ENCODE measurements at places on chromosomes 6 and 20.

- DNase-seq = no peak
These were observed 126.4 kb downstream of the LY86 start for GRCh38 chr6:6714953-6715352.

- no peak for DNase-seq
These were observed 45.2 kb upstream of the PTPN1 start for GRCh38 chr20:50464725-50465650.

GRCh38 chr6:159098636-159099106, 53.9 kb upstream of the TAGAP start:
- DNase-seq = no peak

DNA sequence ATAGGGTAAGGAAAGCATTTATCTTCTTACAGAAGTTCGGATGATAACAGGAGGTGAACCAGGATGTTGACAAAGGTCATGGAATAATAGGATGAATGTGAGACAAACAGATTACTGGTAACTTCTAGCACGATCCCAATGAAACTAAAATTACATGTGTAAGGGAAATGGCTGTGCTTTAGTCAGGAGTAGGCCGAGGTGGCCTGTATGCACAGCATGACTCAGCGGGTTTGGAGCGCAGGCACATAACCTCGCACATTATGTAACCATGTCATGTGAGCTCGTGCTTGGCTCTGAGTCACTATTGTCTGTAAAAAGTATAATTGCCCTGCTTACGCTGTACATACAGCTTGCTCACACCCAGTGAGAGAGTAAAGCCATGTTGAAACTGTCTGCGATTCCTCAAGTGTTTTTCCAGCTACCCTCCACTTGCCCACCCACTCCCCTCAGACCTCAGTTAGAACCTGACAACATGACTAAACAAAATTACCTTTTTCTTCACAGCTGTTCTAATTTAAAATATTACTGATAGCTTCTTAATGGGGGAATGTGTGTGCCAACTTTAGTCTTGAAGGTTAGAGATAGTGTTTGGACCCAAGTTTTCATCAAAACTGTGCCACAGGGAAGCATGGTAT, 8.2 kb downstream of the CYB5R4 start:
- DNase-seq = no peak

GRCh38 chr6:24205020-24205492, 79.0 kb downstream of the NRSN1 start:
- no peak for DNase-seq

DNA sequence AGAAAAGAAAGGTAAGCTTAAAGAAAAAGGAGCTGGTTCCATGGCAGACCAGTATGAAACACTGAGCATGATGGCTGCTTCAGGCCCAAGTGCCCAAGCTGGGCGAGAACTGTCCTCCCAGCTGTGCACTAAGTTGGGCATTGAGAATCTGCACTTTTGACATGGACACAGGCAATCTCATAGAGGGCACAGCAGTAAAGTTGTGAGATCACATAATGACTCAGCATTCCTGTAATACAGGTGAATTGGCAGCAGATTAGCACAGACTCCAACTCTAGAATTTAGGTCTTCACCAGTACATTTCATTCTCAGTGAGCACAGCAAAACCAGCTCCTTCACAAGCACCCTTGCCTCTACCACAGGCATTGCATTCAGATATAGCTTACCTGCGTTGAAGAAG, 343.4 kb downstream of the PKHD1 start:
- DNase-seq = no peak

GRCh38 chr6:151493804-151494234, at the start of gene CCDC170:
TSS of gene CCDC170 (plus strand) at chr6:151494017. CDS start at chr6:151494129, 112 bp downstream.
- no peak for DNase-seq

DNA sequence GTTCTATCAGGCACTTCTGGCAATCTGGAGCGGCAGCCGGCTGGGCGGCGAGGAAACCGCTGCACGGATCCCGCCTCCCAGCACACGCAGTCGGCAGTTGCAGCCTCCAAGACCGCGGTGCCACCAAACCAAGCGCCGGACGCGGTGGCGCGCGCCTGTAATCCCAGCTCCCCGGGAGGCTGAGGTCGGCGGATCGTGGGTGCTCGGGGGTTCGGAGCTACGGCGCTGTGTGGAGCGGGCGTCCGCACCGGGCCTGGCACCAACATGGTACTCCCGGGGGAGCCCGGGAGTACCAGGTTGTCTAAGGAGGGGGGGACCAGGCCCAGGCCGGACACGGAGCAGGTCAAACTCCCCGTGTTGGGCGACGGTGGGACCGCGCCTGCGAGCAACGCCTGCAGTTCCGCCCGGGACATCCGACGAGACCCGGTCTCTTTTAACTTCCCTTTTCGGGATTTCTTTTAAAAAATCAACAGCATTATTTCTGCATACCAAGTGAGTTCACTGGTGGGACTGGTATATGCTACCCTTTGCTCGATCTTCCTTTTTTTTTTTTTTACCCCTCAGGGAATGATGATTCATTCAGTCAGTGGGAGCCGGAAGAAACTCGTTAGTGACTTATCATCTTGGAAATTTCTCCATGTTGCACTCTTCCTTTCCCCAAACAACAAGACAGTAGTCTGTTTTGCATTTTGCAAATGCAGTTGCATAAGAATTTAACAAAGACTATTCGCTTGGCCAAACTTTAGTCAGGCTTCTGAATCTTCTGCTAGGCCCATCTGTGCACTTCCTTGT, 27.6 kb downstream of the ZNF311 start:
- DNase-seq = no peak

GRCh38 chr20:4090756-4091489, 75.6 kb upstream of the RNF24 start:
- no peak for DNase-seq

DNA sequence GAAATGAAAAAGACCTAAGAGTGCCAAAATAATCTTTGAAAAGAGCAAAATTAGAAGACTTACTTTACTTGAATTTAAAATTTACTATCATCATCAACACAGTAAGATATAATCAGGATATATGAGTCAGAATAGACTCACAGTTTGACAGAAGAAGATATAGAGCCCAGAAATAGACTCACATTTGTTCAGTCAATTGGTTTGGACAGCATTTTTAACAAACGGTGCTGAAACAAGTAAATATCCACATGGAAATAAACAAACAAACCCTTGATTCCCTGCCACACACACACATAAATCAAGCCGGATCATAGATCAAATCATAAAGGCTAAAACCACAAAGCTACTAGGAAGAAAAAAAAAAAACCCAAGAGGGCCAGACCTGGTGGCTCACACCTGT, 291.1 kb downstream of the ADGRG6 start:
- DNase-seq = peak; percentile 85

DNA sequence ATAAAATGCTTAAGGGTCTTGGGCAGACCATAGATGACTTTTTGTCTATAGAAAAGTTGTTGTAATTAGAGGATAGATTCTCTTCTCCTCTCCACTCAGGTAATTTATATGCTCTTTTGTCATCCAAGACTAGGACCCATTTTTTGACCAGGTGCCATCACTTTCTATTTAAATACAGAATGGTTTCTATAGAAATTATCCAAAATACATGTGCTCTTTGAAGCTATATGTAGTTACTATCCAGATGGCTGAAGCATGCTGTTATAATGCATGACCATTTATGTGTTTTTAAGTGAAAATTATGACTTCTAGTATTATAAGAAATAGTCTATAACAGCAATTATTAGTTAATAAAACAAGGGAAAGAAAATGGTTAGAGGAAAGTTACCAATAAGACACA, 3.0 kb upstream of the MLIP start:
- DNase-seq = no peak

- DNase-seq = no peak
These were observed 19.8 kb downstream of the RFPL4B start for GRCh38 chr6:112366695-112367553.

GRCh38 chr6:134168590-134169208, 116.3 kb upstream of the SLC2A12 start:
- no peak for DNase-seq

DNA sequence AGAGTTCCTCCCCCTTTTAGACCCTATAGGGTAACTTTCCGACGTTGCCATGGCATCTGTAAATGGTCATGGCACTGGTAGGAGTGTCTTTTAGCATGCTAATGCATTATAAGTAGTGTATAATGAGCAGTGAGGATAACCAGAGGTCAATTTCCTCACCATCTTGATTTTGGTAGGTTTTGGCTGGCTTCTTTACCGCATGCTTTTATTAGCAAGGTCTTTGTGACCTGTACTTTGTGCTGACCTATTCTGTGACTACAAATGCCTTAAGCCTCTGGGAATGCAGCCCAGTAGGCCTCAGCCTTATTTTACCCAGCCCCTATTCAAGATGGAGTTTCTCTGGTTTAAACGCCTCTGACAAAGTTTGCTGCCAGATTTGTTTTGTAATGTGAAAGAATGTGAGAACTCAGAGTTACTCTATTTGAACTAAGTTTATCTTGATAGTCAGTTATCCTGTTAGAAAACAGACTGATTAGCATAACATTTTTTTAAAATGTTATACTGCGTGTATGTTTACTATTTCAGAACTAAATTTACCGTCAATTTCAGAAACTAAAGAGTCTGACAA, 111.3 kb upstream of the PRSS16 start:
- DNase-seq = no peak

- DNase-seq = peak; percentile 74
These were observed 36.1 kb downstream of the ELOVL2 start for GRCh38 chr6:11007715-11008608.

DNA sequence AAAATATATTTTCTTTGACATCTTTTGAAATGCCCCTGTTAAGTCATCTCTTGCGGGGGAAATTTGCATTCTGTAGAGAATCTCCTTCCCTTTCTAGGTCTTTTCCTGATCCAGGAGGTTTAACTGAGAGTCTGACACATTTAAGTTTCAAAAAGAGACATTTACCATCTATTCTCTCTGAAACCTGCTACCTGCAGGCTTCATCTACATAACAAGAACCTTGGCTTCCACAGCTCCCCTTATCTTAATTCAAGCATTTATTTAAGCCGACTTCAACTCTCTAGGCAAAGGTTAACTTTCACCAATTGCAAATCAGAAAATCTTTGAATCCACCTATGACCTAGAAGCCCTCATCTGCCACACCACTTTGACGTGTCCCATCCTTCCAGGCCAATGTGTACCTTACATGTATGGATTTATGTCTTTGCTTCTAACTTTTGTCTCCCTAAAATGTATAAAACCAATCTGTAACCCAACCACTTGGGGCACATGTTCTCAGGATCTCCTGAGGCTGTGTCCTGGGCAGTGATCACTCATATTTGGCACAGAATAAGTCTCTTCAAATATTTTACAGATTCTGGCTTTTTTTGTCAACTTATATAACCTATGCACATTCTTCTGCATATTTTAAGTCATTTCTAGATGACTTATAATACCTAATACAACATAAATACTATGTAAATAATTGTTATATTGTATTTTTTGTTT, 666.7 kb downstream of the UTRN start:
- DNase-seq = no peak

DNA sequence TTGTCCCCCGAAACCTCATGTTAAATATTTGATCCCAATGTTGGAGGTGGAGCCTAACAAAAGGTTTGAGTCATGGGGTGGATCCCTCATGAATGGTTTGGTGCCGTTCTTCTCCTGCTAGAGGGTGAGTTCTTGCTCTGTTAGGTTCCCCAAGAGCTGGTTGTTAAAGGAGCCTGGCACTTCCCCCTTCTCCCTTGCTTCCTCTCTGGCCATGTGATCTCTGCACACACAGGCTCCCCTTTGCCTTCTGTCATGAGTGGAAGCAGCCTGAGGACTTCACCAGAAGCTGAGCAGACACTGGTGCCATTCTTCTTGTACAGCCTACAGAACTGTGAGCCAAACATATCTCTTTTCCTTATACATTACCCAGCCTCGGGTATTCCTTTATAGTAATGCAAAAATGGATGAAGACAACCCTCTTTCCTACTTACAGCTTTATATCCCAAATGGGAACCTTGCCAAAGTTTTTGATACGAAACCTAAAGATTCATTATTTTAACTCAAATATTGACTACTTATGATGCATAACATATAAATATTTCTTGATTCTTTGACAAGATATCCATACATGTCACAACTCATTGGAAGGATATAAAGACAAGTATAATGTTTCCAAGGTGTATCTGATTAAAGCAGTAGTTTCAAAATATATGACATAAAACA, 61.0 kb downstream of the RNF182 start:
- no peak for DNase-seq

GRCh38 chr6:16279243-16279642, 40.9 kb downstream of the GMPR start:
- DNase-seq = no peak

DNA sequence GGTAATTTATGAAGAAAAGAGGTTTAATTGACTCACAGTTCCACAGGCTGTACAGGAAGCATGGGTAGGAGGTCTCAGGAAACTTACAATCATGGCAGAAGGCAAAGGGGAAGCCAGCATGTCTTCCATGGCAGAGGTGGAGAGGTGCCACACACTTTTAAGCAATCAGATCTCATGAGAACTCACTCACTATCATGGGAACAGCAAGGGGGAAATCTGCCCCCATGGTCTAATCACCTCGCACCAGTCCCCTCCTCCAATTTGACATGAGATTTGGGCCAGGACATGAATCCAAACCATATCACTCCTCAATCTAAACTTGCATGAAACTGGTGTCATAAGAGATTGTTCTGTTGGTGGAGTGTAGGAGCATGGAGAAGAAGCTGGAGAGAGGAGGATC, 51.6 kb upstream of the CCN6 start:
- DNase-seq = no peak

DNA sequence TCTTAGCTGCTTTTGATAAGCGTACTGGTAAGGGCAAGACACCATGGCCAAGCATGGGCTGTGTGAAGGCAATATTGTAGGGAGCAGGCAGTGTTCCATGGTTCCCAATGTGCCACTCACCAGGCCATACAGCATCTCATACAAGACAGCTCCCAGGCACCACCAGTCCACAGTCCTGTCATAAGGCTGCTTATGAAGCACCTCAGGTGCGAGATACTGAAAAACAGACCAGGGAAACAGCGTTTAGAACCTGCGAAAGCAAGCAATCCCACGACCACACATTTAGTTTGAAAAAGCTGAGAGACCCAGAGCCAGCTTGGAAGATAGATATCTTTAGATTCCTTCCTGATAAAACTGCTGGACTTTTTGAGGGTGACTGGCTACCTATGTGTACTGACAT, 119.1 kb upstream of the SLC2A12 start:
- no peak for DNase-seq
